ENCODE measurements at places on chromosomes 12 and 14. TPM values are rescaled to one million over a fixed set of nuclear protein-coding genes. Genes with fewer than 3 reads are reported as not detected.

DEPDC4 gene
- 1.4 TPM for total RNA-seq

DNA sequence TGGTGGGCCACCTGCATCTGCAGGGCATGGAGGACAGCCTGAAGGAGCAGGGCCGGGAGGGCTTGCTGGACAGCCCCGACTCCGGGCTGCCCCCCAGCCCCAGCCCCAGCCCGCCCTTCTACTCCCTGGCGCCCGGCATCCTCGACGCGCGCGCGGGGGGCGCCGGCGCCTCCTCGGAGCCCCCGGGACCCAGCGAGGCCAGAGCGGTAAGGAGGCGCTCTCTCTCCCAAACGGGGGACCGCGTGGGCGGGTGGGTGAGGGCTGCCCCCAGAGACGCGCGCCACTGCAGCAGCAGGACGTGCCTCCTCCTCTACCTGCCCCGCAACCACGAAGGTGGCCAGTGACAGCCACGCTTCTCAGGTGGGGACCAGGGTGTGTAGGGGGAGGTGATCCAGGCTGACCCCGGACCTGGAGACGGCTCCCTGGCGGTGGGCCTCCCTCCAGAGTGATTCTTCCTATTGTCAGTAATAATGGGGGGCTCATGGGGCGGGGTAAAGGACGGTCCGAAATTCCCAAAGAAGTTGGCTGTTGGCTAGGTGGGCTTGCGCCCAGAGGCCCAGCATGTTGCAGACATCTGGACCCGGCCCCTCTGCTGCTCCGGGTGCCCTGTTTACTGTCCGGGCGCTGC lies 652 bp downstream of the RFLNA start:
- H3K36me3 ChIP-seq: no peaks in the 10 kb centered on the region
- H3K4me1 ChIP-seq: no peaks in the 10 kb centered on the region
- peak overlapping the region; percentile 73 for H3K27ac ChIP-seq
- DNase-seq: no peak
- H3K27me3 ChIP-seq: no peaks in the 10 kb centered on the region

DNA sequence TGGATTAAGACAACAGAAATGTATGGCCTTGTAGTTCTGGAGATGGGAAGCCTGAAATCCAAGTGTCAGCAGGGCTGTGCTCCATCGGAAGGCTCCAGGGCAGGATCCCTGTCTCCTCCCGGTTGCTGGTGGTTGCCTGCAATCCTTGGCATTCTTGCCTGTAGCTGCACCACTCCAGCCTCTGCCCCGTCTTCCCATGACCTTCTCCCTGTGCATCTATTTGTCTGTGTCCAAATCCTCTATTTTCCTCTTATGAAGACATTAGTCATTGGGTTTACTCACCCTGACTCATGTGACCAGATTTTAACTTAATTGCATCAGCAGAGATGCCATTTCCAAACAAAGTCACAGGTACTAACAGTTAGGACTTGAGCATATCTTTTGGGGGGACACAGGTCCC lies 15.1 kb downstream of the TUNAR start:
- no peak overlapping the region for H3K27ac ChIP-seq
- no peak overlapping the region for H3K4me3 ChIP-seq
- no peaks in the 10 kb centered on the region for H3K4me1 ChIP-seq
- H3K36me3 ChIP-seq: no peaks in the 10 kb centered on the region
- no peaks in the 10 kb centered on the region for H3K27me3 ChIP-seq
- DNase-seq: no peak

- H3K4me1 ChIP-seq: no peaks in the 10 kb centered on the region
- H3K27ac ChIP-seq: no peak overlapping the region
- no peak for DNase-seq
Observed at GRCh38 chr12:228846-229200, 14.9 kb upstream of the SLC6A12 start.

DNA sequence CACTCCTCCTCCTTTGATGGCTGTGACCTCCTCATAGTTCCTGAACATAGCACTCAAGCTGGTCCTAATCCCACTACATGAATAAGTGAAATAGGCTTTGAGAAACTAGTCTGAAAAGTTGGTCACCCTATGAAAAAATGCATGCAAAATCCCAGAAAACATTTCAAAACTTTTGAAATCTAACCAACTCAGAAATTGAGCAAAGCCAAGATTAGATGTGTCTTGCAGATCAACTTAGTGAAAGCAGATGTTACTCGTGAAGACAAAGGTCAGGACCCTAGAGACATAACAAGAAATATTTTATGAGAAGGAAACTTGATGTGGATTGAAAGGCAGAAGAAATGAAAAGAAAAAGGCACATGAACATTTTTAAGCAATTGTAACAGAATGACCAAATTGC lies 63.3 kb downstream of the TSHR start:
- no peaks in the 10 kb centered on the region for H3K27me3 ChIP-seq
- H3K4me3 ChIP-seq: no peak overlapping the region
- H3K36me3 ChIP-seq: no peaks in the 10 kb centered on the region

Data from Peyer's patch (tissue), 4 donors.